ENCODE measurements at places on chromosomes 2 and 18.

DNA sequence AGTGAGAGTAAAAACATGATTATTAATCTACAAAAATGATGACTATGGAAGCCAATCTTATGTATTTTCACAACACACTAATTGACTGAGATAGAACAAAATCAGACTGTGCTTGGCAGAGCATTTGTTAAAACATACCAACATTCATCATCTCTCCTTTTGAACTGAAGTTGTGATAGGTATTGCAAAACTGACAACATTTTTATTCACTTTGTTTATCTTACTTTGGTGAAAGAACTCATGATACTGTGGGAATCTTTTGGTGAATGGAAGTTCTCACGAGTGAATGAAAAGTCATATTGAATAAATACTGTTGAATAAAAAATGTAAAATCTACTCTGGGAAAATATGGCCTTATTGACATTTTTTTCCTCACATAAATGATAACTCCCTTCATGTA is 1430.2 kb upstream of the PIK3C3 start:
- no peak for DNase-seq

GRCh38 chr2:235500761-235501672 is 7.2 kb downstream of the AGAP1 start:
- peak; percentile 24 for DNase-seq

DNA sequence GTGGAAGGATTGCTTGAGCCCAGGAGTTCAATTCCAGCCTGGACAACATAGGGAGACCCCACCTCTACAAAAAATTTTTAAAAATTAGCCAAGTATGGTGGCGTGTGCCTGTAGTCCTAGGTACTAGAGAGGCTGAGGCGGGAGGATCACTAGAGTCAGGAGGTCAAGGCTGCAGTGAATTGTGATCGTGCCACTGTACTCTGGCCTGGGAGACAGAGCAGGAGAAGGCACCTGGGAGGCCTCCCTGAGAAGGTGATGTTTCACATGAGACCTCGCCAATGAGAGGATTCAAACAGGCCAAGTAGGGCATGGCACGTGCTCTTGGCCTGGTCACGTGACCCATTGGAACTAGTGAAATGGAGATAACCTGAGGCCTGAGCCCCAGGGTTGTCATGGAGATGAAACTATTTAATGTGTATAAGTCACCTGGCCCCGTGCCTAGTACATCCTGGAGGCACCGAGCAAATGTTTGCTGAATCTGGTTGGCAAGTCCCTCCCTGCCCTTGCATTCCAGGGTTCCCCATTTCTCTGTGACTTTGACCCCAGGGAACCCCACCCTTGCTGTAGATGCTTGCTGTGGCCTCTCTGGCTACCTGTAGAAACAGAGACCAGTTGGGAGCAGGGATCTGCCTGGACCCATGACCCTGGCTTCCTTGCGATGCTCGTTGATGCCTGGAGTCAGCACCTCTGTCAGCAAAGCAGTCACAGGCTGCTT is 26.1 kb upstream of the ROCK2 start:
- no peak for DNase-seq

DNA sequence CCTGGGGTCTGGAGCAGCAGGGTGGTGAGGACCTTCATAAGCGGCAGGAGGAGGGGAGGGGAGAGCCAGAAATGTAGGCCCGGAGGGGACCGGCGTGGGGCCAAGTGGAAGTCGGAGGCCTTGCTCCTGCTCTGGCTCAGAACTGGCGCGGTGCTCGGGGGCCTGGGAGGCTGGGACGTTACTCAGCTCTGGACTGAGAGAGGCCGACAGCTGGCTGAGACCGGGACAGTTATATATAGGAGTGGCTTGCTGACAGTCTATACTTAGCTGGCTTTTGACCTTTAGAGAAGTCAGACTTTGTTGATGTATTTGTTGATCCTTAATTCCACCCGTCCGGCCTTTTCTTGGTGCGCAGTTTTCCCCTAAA is 15.7 kb downstream of the IGFBP5 start:
- DNase-seq: no peak

- DNase-seq: peak; percentile 35
These were observed 78.4 kb downstream of the SETBP1 start for GRCh38 chr18:44758861-44759631.
